Stimulated activated CD4-positive, alpha-beta T cell treated with anti-CD3 and anti-CD28 coated beads, Interleukin-4, amount 100 ng/mL, for 24 hours (primary cell): ENCODE measurements at places on chromosomes 3 and 15.

GRCh38 chr15:51162865-51163762 lies 68.4 kb upstream of the TNFAIP8L3 start:
- DNase-seq = peak; percentile 65

DNA sequence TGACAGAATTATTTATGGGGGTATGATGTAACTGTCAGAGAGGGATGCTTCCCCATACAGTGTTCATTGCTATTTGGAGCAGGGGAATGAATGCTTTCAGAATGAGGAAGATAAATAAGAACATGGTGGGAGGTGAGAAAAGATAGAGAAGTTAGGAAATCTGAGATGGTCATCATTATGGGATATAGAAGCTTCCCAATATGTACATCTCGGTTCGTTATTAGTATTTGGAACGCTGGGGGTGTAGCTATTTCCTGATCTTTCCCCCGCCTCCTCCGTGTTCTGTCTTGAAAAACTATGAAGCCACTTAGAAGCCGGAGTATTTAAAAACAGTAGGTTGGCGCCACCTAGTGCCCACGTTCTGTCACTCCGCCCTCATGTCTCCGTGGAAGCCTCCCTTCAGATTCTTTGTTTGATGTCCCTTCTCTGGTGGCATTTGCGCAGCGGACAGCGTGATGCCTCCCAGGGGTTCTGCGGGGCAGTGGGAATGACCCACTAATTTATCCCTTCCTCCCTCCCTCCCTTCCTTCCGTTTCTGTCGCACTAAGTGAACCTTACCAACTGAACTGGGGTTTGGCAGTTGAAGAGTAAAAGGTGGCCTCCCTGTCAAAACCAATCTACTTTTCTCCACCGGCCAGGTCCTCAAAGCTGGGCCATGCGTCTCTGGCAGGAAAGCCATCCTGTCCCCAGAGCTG lies 184.5 kb downstream of the FEZF2 start:
- DNase-seq = peak; percentile 66

- no peak for DNase-seq
Observed at GRCh38 chr3:30462721-30463470, 143.5 kb upstream of the TGFBR2 start.

DNA sequence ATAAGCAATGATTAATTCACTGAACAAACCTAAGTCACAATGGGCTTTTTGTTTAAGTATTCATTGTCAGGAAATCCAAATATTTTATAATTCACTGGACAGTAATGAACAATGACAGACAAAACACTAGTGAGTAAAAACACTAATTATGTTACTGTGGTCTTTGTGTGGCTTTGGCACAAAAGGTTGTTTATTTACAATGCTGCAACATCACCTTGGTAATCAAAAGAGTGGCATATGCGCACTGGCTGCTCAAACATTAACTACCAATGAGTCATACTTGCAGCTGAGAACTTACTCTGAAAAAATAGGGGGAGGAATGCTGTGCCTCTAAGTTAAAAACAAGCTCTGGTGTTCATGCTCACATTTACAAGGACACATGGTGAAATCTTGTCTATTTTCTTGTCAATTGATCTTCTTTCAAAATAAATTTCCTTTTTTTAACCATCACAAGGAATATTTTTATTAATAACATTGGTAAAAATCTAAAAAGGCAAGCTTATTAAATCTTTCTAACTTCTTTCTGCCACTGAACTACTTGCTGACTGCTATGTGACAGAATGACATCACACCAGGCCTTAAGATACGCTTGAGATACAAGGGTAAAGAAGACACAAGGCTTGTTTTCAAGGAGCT lies 85.2 kb upstream of the PPIB start:
- DNase-seq = peak; percentile 27

- peak; percentile 30 for DNase-seq
Observed at GRCh38 chr15:82999905-83000671, 11.4 kb downstream of the C15orf40 start.

- no peak for DNase-seq
Observed at GRCh38 chr3:114052216-114052615, 4.1 kb downstream of the CCDC191 start.

DNA sequence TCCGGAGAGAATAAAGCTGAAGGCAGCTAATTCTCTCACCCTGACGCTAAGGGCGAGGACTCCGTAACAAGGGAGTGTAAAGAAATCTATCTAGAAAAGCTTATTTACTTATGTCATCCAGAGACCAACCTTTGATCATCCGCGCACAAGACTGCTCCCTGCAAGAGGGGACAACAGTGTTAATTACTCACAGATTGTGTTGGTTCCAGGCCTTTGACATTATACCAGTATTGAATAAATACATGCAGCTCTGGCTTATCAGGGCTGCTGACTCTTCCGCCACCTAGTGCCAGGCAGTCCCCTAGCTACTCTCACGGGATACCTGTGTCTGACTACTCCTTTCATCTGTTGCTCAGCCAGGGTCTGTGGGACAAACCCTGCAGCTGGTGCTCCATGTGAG lies 211.7 kb downstream of the DTWD1 start:
- no peak for DNase-seq

DNA sequence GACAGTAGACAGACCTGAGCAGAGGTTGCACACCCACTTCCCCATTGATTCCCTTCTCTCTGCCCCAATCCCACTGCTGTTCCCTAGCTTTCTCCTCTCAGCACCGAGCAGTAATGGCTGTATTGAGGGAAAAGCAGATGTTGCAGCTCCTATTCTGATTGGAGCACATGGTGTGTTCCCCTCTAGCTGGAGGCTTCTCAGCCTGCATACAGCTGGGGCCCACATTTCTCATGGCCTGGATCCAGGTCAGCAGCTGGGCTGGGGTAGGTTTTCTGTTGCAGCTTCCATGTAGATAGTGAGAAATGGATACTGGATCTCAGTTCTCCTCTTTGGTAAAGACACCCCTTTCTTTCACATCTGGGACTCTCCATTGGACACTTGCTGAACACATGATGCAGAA lies 50.1 kb downstream of the RYR3 start:
- DNase-seq = no peak

GRCh38 chr15:29612701-29613100 lies 209.6 kb downstream of the TJP1 start:
- no peak for DNase-seq

DNA sequence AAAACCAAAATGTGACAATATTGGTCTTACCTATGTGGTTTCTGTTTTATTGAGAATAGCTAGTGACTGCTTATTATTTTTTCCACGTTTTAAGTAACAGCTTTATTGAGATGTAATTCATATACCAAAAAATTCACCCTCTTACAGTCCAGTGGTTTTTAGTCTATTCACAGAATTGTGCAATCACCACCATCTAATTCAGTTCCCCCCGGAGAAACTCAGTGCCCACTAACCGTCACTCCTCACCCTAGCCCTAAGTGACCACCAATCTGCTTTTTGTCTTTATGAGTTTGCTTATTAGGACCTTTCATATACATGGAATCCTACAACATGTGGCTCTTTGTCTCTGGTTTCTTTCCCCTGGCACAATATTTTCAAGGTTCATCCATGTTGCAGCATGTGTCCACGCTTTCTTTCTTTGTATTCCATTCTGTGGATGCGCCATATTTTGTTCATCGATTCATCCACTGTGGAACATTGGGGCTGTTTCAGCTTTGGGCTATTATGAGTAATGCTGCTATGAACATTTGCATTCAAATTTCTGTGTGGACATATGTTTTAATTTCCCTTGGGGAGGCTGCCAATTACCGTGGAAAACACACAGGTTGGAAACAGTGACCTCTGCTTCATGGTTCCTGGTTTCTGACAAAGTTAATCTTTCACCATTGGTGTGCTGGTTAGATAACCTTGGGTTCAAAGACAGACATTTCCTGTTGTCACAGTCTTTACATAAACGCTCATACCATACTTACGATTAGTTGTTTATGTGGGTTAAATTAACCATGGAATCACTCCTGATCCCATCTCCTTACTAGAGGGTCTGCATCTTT lies 3.2 kb upstream of the BCL2L10 start:
- DNase-seq = no peak

- no peak for DNase-seq
Observed at GRCh38 chr15:65835447-65835846, 33.8 kb upstream of the RAB11A start.

DNA sequence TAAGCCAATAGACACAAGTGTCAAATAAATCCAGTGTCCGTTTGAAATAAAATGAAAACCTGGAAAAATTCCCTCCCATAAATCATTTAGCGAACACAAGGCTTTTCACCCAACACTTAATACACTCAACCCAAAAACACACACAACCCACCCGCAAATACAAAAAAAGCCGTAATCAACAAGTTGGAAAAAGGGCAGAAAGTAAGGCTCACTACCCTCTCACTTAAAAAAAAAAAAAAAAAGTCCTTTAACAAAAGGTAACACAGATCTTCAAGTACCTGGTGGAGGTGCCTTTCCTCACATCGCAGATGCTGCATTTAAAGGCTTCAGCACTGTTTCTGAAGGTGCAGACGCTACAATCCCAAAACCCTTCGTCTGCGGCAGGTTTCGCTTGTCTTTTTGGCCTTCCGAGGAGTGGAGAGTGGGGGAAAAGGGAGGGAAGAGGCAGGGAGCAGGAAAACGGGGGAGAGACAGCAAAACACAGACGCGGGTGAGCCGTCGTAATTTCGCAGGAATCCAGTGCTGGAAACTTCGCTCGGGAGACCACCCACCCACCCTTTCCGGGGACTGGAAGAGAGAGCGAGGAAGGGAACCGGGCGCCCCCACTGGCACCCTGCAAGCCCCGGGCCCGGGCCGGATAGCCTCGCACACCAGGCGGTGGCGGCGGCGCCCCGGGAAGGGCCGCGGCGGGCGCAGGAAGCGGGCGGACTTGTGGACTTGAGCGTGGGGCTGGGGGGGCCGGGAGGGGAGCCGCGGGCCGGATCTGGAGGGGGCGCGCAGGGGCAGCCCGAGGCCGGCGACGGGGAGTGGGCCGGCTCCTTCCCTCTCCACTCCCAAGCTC lies 401.8 kb downstream of the SHQ1 start:
- DNase-seq = no peak
